A549 treated with ZK216348 at 1 μM for 4 hours (cell line): ENCODE measurements at places on chromosomes 2 and 18. TPM values are rescaled to one million over a fixed set of nuclear protein-coding genes. Genes with fewer than 3 reads are reported as not detected.

ABI2 gene
- 56.7 to 71.6 TPM (median 65.1 TPM) in 5 replicates for total RNA-seq

LBX2 gene
- total RNA-seq: 2.2 to 4.3 TPM (median 3.3 TPM) in 5 replicates

CDH19 gene
- total RNA-seq: 0.51 to 1.5 TPM (median 0.87 TPM) in 5 replicates

CTAGE1 gene
- not detected in 5 replicates for total RNA-seq

CCDC150 gene
- total RNA-seq: 4.2 to 8.0 TPM (median 5.6 TPM) in 5 replicates

C1QL2 gene
- 0.15 to 0.28 TPM (median 0.20 TPM) in 4 of 5 replicates, not detected in the other for total RNA-seq

RPRD1A gene
- total RNA-seq: 15.4 to 25.3 TPM (median 21.5 TPM) in 5 replicates

TMEM178A gene
- total RNA-seq: 0.09 to 0.21 TPM in 2 of 5 replicates, not detected in the others

ZEB2 gene
- 3.7 to 7.4 TPM (median 6.8 TPM) in 5 replicates for total RNA-seq

XIRP2 gene
- total RNA-seq: not detected in 5 replicates

PLA2R1 gene
- total RNA-seq: 1.9 to 2.7 TPM (median 2.4 TPM) in 5 replicates

ABCG8 gene
- total RNA-seq: not detected in 5 replicates
